Activated CD4-positive, alpha-beta T cell treated with anti-CD3 and anti-CD28 coated beads, Interleukin-2, amount 50 U/mL, for 16 hours (primary cell): ENCODE measurements at places on chromosomes 3 and 15.

GRCh38 chr3:9951598-9951961, 628 bp downstream of the PRRT3 start:
- peak; percentile 15 for DNase-seq

DNA sequence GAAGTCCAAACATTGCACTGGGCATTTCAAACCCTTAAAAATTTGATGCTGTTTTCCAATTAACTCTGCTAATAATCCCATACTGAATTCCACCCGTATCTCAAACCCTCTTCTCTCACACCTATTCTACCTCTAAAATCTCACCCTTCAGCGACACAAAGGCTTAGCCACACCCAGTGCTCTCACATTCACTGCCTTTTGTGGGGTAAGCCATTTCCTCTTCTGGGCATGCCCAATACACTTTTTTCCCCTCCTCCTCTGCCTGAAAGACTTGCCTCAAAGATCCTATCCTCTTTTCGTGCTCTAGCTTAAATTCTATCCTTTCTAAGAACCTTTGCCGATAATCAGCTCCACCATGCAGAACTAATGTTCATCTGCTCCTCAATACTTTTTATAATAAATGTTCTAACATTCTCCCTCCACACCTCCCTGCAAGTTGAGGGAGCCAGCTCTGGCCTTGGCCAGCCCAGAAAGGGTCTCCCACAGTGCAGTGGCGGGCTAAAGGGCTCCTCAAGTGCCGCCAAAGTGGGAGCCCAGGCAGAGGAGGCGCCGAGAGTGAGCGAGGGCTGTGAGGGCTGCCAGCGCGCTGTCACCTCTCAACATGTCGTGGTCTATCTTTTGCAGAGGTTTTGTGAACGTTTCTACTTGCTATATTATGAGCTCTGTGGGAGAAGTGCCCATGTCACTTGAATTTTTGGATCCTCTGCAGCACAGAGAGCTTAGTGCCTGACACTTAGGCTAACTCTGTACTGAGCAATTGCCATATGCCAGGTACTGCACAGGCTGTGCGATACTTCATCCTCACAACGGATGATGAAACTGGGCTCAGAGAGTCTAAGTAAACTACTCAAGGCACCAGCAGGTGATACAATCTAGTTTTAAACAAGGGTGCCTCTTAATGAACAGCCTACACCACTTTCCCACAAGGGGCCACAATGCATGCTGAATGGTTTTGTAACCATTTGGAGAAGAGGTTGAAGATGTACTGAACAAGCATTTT, 53.6 kb upstream of the BCL6 start:
- peak; percentile 78 for DNase-seq

GRCh38 chr15:56491110-56491722, 26.3 kb upstream of the MNS1 start:
- peak; percentile 56 for DNase-seq

DNA sequence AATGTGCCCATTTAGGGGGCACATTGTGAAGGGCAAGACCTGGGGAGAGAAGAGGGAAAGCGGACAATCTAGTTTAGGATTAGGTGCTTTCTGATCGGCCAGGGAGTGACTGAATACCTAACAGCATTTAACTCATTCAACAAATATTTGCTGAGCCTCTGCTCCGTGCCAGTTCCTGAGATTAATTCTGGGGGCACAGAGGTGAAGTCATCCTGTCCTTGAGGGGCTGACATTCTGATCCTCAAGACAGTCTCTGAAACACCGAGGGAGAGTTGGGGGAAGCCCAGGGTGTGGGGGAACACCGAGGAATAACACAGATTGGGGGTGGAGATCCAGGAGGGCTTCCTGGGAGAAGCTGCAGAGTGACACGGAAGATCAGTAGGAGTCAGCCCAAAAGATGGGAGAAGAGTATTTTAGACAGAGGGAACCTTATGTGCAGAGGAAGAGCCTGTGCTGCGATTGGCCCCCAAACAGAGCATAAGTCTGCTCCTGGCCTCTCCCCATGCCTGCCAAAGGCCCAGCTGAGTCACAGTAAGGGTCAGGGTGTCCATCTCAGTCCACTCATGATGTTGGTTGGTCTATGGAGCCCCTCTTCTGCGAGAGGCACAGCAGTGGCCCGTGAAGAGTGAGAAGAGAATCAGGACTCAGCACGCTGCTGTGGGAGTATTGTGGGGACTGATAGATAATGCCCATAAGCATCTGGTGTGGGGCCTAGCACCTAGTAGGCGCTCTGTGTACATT, 60.2 kb downstream of the AMOTL2 start:
- no peak for DNase-seq

DNA sequence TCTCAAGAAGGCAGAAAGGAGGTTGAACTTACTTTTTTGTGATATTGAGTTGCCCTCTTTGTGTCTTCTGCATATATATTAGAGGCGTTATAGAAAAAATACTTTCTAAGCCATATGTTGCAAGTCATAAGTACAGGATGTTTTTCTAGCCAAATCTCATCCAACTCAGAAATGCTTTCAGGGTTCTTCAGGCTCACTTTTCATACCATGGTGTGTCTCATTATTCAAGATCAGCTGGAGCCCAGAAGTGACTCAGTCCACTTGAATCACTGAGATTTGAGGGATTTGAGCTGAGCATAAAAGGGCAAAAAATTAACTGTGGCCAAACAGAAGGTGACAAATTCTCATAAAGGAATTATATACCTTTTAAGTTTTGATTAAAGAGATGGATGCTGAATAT, 157.3 kb downstream of the WNT5A start:
- no peak for DNase-seq

- no peak for DNase-seq
Observed at GRCh38 chr15:101313041-101313761, 18.2 kb upstream of the SNRPA1 start.

GRCh38 chr15:74497584-74497983, 36.6 kb upstream of the UBL7 start:
- no peak for DNase-seq

- DNase-seq, result no peak
Observed at GRCh38 chr3:193589129-193589528, 3.9 kb upstream of the OPA1 start.

DNA sequence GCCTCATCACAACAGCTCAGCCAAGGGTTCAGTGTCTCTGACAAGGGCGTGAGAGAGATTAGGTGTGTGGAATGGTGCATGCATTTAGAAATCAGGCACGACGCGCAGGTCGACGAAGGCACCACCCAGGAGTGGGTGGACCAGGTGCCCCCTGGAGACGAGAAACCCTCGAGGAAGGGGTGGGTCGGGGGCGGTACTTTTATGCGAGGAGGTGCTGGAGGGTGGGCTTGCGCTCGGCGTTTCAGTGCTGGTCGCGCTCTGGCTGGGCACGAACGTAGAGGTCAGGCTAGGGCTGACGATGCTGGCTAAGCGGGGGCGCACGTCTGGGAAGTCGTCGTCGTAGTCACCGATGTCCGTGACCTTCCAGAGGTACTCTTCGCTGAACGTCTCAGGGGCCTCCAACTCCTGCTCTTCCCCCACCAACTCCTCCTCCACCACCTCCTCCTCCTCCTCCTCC, 393 bp downstream of the ERICH6 start:
- DNase-seq, result no peak

- DNase-seq, result peak; percentile 26
Observed at GRCh38 chr15:74302821-74303359, 64.6 kb downstream of the CYP11A1 start.

- DNase-seq, result no peak
Observed at GRCh38 chr15:70072479-70072878, 25.2 kb downstream of the TLE3 start.

DNA sequence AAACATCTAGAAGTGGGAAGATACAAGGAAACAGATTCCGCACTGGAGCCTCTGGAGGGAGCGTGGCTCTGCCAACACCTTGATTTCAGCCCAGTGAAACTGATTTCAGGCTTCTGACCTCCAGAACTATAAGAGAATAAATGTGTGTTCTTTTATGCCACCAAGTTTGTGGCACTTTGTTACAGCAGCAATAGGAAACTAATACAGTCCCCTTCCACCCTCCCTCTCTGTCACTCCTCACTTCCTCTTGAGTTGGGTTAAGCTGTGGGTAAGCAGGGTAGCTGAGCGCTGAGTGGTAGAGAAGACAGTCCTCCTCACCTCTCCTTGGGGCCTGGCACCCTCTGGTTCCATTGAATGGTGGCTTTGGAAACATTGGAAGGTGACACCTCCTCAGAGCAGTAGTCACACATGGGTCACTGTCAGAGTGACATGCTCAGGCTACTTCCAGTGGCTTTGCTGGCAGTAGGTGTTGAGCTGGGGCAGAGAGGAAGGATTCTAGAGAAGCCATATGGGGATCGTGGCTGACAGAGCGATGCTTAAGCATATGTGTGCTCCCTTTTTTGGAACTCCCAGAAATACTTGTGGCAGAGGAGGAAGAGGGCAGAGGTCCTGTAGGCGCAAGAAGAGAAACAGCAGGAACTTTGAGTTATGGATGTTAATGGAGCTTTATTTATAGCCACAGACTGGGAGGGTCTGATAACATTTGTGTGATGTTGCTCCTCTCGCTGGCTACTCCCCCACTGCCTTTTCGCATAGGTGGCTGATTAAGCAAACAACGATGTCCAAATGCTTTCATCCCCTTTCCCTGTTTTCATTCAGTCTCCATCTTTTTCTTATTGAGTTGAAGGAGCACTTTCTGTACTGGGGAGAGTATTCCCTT, 14.8 kb upstream of the HCN4 start:
- DNase-seq, result no peak

DNA sequence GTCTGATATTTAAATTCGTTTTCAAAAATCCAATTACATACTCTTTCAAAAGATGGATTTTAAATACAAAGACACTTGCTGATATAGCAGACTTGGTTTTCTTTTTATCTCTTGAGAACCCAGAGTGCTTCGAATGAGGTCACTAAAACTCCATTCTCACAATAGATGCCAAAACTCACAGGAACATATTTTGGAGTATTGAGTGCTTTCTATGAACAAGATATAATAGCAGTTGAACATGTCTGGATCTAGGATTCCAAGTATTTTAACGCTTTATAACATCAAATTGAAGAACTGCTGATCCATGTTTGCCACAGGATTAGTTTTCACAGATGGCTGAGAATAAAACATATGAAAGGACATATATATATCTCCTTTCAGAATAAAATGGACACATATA, 113.2 kb downstream of the SAMMSON start:
- DNase-seq, result no peak

DNA sequence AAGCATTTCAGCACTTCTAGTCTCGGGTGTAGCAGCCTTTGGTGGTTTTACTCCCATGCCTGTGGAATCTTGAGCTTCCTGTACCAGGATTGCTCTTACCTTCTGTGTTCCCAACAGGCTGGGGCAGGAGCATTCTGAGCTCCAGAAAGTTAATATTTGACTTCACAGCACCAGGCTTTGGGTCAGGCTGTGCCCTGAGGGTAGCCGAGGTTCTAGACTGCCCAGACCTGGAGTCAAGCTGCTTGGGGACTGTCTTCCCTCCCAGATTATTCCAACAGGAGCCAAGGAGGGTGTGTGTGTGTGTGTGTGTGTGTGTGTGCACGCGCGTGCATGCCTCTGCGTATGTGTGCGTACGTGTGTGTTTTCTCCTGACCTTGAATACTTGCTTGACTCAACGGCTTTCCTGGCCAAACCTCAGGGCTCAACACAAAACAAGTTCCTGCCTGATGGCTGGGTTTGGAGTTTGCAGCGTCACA, 94.8 kb downstream of the FLNB start:
- DNase-seq, result no peak

DNA sequence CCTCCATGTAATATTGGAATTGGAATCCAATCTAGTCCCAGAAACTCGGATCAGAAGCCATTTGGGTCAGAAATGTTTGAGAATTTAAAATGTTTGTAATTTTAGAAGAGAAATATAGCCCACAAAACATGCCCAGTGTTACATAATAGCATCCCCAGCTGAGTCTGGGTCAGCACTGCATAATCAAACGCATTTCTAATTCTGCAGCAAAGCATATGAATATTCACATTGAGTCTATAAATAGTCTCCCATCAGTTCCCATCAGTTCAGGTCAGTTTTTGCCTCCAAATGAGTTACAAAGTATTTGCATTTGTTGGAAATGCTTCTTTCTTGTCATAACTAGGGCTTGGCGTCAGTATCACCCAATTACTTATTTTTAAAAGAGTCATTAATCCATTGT, 383.1 kb downstream of the IL5RA start:
- DNase-seq, result no peak

DNA sequence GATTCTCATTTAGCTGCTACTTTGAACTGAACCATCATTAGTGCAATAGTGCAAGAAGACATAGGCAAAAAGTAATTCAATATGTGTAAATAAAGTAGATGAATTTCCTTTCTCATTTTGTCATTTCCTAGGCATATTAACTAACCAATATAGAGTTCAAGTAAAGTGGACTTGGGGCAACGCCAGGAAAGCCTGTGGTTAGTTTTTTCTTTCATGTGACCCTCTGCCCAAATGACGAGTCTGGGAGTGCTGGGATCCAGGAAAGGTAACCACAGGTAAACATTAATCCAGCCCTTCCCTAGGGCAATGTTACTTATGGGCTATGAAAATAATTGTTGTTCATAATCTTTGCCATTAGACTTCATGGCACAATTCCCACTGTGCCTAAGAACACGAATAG, 181.0 kb downstream of the VPS13C start:
- no peak for DNase-seq

- no peak for DNase-seq
Observed at GRCh38 chr3:194087280-194087679, 48.7 kb upstream of the HES1 start.

DNA sequence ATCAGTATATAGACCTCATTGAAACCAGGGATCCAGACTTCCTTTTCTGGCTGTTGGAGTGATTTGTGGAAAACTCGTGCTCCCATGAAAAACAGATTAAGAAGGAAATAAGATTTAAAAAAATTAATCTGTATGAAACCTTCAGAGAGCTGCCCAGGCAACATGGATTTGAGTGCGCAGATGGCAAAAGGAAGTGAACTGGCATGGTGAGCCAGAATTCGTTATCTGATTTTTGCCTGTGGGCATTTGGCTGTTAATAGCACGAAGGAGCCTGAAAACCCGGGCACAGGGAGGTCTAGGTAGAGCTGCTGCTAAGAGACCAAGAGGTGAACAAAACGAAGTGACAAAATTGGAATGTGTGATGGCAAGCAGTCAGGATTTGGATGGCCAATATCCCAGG, 19.1 kb upstream of the SPINK8 start:
- DNase-seq, result no peak

DNA sequence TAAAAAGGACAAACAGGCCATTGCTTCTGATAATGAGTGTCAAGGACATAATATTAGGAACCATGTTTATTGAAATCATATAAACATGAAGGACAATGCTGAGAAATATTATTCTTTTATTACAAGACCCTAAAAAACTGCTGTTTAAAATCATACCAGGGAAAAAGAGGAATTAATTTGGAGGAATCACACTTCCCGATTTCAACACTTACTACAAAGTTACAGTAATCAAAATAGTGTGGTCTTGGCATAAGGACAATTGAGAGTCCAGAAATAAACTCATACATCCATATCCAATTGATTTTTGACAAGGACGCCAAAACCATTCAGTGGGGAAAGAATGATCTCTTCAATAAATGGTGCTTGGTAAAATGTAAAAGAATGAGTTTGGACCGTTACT, 13.0 kb downstream of the CYP1A1 start:
- DNase-seq, result no peak

GRCh38 chr15:74619916-74620635, 4.4 kb downstream of the CLK3 start:
- no peak for DNase-seq

GRCh38 chr3:128359846-128360642, 106.6 kb downstream of the DNAJB8 start:
- DNase-seq, result no peak

GRCh38 chr15:64961013-64961412, 28.7 kb downstream of the SPG21 start:
- no peak for DNase-seq
